Hepatocyte (in vitro differentiated cells): ENCODE measurements at places on chromosomes 1 and 21. TPM values are rescaled to one million over a fixed set of nuclear protein-coding genes. Genes with fewer than 3 reads are reported as not detected.

The RAP1A gene
- polyA plus RNA-seq = 34.2 and 48.8 TPM in 2 replicates

The FLG2 gene
- polyA plus RNA-seq = not detected in 2 replicates

The SYT14 gene
- polyA plus RNA-seq = 0.29 and 1.0 TPM in 2 replicates

The LCE2B gene
- polyA plus RNA-seq = not detected in 2 replicates

The TMPRSS2 gene
- 50.8 and 65.9 TPM in 2 replicates for polyA plus RNA-seq

The F5 gene
- polyA plus RNA-seq = 20.4 and 21.5 TPM in 2 replicates

The ZNF593OS gene
- polyA plus RNA-seq = 0.45 and 2.1 TPM in 2 replicates

The KMO gene
- 0.22 and 2.8 TPM in 2 replicates for polyA plus RNA-seq

The RAB3B gene
- polyA plus RNA-seq = 7.5 and 9.7 TPM in 2 replicates

DNA sequence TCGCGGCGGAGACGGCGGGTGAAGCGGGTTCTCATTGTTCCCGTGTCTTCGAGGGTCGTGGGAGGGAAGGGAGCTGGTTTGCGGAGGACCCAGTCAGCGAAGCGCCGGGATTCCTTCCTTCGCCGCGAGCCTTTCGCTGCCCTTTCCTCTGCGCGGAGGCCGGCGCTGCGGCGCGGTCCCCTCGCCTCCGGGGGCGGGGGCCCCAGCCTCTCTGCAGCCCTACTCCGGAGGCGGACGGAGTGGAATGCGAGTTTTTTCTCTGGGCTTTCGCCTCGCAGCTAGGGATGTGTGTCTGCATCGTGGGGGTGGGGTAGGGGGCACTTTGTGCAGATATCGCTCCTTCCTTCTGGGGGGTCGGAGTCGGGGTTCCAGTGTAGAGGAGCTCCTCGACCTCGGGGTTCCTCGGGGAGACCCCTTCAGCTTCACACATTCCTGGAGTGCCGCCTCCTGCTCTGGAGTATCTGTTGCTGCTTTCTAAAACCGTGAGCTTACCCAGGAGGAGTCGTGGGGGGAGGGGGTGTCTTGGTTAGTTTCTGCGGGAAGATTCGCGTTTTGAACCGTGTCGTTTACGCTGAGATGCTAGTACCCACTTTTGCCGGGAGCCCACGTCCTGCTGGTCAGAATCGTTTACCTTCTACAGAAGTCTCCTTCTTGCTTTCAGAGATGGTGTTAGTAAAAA, 595 bp downstream of the RNF2 start:
- peak; percentile 74 for DNase-seq

DNA sequence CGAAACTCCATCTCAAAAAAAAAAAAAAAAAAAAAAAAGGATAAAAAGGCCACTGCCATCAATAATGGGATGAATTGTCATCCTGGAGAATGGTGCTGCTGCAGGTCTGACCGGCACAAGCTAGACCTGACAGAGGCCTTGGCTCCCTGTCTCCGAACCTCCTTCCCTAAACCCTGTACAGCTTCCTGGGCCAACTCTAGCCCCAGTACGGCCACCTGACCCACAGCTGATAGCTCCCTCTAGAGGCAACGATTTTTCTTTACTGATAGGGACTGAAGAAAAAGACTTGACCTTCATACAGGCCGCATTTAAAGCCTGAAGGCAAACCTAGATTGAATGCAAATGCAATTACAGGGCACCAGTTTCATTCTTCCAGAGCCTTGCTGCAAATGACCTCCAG, 30.7 kb downstream of the NOL9 start:
- DNase-seq = peak; percentile 55

- DNase-seq = no peak
These were observed 42.4 kb upstream of the TENT5C start for GRCh38 chr1:117563492-117563875.

- DNase-seq = no peak
These were observed 59.9 kb downstream of the TP53BP2 start for GRCh38 chr1:223785808-223786207.

GRCh38 chr1:16451841-16452528, 11.5 kb downstream of the NECAP2 start:
- no peak for DNase-seq

- DNase-seq = no peak
These were observed 41.6 kb downstream of the AK4 start for GRCh38 chr1:65189576-65190115.

- DNase-seq = peak; percentile 51
These were observed at the start of gene DMBX1 for GRCh38 chr1:46489638-46490405. DMBX1 (plus strand) TSS chr1:46489836; CDS start chr1:46507011, 17,175 bp downstream.

DNA sequence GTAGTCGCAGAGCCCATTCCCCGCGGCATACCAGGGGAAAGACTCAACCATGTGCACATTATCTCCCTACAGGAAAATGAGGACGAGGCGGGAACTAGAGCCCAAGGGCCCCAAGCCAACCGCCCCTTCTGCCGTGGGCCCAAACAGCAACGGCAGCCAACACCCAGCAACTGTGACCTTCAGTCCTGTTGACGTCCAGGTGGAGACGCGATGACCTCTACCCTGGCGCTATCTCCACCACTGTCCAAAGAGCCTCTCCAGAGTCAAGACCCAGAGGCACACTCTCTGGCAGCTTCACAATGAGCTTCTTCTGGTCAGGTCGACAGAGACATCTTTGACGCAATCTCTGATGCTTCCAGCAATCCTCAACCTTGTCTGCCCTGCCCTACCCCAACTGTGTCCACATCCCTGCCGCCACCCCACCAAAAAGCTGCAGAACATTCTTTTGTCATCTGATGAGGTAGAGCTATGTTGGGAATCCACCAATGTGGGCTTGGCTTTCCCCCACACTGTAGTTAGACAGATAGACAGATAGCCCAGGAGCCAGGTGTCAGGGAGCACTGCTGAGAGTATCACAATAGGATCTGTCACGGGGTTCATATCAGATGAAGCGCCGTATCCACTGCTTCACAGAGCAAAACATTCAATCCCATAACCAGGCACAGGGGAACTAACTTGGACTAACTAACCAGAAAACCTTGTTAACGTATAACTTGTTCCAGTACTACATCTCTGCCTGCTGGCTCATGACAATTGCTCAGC, 37.4 kb upstream of the SRRM1 start:
- no peak for DNase-seq

- no peak for DNase-seq
These were observed 2.4 kb downstream of the RAB7B start for GRCh38 chr1:206000641-206001339.

- no peak for DNase-seq
These were observed 5.7 kb downstream of the GPR88 start for GRCh38 chr1:100543640-100544039.

- no peak for DNase-seq
These were observed 230.9 kb downstream of the MATN1 start for GRCh38 chr1:30492451-30492850.

GRCh38 chr1:72224506-72224905, 57.8 kb downstream of the NEGR1 start:
- DNase-seq = no peak

DNA sequence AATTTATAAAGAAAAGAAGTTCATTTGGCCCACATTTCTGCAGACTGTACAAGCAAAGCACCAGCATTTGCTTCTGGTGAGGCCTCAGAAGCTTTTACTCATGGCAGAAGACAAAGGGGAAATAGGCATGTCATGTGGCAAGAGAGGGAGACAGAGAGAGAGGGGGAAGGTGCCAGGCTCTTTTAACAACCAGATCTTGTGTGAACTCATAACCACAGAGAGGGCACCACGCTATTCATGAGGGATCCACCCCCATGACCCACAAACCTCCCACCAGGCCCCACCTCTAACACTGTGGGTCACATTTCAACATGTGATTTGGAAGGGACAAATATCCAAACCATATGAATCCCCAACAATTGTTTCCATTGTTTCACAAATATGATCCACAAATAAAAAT, 467.9 kb downstream of the SIPA1L2 start:
- DNase-seq = no peak

DNA sequence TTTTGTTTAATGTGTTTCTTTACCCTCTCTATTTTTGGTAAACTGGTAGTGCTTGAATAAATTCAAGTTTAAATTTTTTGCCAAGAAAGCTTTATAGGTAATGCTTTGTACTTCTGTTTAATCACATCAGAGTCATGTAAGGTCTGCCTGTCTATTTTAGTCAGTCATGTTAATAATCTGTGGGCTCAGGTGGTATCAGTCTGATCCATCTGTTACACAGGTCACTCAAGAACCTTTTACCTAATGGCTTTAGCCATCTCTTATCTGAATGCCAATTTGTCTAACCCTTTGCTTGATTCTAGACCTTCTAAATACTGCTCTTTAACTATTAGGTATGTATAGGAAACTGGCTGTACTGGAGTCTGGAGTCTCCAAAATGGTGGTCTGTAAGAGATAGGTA, 16.6 kb downstream of the MDM4 start:
- DNase-seq = no peak

GRCh38 chr1:185463011-185463410, 146.0 kb upstream of the IVNS1ABP start:
- DNase-seq = peak; percentile 35

DNA sequence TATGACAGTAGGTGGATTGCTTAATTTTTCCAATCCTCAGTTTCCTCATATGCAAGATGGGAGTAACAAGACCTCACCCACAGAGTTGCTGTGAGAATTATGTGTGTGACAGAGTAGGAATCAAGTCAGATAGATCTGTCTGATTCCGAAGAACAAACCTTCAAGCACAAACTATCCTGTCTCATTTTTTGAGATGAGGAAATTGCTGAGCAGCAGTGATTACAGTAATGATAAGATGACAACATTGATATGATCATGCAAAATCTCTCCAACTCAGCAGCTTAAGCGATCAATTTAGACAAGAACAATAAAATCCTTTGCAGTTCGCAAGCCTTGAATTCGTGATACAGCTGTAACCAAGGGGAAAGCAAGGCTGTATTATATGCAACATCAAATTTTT, 474.1 kb downstream of the OMA1 start:
- no peak for DNase-seq

- no peak for DNase-seq
These were observed 973.2 kb downstream of the NCAM2 start for GRCh38 chr21:21971384-21971783.

GRCh38 chr1:186155594-186155993, 219.5 kb downstream of the TPR start:
- DNase-seq = peak; percentile 28

DNA sequence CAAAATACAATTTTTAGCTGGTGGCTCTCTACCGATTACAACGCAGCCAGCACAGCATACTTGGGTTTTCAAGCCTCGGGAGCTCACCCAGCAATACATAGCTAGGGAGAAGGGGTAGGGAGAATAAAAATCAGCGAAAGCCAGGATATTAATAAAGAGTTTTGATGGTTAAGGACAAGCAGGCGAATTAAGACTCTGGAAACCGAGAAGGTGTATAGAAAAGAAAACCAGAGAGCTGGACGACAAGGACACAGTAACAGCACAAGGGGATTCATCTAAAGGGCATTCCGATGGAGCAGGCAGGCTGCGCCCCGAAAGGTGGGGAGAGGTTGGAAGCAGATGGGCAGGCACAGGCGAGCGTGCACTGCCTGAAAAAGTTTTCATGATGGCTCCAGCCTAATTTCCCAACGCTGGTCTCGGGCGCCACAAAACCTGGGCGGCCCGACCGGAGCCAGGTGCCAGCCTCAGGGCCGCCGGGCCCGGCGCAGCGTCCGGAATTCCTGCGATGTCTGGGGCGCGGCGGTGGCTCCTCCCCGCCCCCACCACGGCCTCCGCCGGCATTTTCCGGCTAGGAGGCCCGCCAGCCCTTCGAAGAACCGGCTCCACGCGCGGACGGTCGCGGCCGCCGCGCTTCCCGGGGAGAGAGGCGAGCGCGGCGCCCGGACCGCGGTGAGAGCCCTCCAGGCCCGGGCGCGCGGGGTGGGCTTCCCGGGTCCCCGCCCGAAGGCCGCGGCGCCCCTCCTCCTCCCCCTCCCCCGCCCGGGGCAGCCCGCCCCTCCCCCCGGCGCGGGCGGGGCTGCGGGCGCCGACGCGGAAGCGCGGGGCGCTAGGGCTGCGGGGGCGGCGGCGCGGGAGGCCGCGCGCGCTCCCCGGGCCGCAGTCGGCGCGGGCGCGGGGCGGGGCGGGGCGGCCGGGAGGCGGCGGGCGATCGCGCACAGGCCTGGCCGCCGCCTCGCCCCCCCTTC, 774 bp upstream of the DYRK1A start:
- DNase-seq = peak; percentile 89

DNA sequence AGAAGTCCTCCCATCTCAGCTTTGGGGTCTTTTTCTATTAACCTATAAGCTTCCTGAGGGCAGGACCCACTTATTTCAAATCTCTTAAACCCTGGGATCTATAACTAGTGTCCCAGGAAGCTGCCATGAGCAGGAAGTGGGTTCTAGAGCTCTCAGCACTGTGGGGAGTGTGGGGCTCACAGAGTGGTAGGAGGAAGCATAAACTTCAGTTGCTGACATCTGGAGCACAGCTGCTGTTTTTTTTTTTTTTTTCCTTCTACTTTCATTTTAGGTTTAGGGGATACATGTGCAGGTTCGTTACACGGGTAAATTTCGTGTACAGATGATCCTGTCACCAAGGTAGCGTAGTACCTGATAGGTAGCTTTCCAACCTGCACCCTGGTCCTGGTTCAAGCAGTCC, 59.3 kb downstream of the AK4 start:
- DNase-seq = no peak

- no peak for DNase-seq
These were observed 147.4 kb upstream of the USP24 start for GRCh38 chr1:55362558-55362957.

GRCh38 chr1:218772575-218772974, 401.1 kb upstream of the LYPLAL1 start:
- no peak for DNase-seq

DNA sequence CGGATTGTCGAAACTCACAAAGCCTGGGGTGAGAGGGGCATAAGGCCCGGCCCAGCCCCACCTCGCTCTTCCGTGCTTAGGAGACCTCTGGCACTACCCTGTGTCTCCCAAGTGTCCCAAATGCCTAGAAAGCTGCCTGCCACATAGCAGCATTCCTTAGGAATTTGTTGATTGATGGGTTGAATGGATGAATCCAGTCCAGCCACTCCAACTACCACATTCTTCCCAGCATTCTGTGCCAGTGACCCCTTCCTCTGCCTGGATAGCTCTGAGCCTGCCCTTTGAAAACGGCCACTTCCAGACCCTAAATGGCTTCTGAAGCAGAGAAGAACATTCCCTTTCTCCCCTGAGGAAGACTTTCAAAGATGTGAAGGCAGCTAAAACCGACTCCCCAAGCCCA, 11.5 kb downstream of the CELF3 start:
- no peak for DNase-seq

GRCh38 chr1:234696148-234696576, 86.2 kb upstream of the IRF2BP2 start:
- no peak for DNase-seq

DNA sequence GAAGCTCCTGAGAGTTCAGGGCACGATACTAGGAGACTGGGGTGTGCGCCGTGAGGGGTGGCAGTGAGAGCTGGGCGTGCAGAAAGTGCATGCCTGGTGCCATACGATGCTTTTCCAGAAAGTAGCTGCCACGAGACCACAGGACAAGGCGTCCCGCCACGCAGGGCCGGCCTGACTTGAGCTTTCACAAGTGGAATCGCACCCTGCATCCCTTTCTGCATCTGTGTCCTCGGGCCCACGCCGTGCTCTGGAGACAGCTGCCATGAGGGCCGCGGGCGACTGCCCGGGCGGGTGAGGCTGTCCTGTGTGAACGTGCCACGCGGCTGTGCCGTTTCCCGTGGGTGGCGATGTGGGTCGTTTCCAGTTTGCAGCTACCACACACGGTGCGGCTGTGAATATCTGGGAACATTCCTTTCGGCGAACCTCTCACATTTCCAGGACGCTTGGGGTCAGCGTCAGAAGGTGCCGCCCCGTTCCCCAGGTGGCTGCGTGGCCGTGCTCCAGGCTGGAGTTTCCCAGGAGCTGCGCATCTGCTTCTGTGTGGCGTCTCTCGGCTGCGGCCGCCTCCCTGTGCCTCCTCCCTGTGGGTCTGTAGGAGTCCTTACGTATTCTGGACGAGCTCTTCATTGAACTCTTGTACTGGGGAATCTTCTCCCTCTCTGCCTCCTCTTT, 1.0 kb upstream of the PERM1 start:
- no peak for DNase-seq
